ENCODE measurements at places on chromosomes 5 and 9.

GRCh38 chr9:5041390-5042115, 56.5 kb downstream of the JAK2 start:
- DNase-seq: no peak

GRCh38 chr5:99141534-99142128, 212.8 kb upstream of the CHD1 start:
- no peak for DNase-seq

- DNase-seq: no peak
Observed at GRCh38 chr9:74800226-74800625, 87.5 kb downstream of the TRPM6 start.

GRCh38 chr5:181149806-181150733, 2.7 kb downstream of the OR2V2 start:
- DNase-seq: no peak

GRCh38 chr5:159156426-159157238, 52.7 kb downstream of the RNF145 start:
- peak; percentile 36 for DNase-seq

DNA sequence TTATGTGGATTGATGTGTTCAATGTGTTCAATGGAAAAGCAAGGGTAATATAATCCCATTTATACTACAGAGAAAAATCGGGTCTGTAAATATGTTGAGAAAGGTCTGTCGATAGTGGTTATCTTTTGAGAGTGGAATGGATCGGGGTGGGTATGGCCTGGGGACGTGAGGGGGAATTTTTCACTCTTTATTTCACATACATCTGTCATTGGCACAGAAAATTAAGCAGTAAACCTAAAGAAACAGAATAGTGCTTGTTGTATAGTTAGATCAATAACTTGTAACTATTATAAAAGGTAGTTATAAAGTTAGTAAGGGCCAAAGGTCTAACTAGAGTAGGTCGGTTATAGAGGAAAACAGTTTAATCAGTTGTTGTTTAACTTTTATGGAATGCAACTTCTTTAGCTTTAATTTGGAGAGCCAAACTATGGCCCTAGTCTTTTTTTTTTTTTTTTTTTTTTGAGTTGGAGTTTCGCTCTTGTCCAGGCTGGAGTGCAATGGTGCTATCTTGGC, 66.1 kb upstream of the ABL1 start:
- no peak for DNase-seq

- DNase-seq: no peak
Observed at GRCh38 chr5:134432677-134433359, 21.1 kb upstream of the CDKN2AIPNL start.

DNA sequence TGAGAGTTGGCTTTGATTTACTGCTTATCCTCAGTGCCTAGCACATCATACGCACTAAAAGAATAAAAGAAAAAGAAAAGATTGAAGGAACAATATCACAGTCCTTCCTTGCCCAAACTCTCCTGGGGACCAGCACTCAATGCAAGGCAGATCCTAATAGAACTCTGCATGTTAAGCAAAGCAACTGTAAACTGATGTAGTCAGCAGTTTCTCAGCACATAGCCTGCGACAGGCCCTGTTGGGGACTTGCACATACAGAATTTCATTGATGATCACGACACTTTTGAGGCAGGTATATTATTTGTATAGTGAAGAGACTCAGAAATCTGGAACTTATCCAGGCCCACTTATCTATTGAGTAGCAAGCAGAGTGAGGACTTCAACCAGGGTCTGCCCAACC, 15.4 kb downstream of the NIPAL4 start:
- no peak for DNase-seq

DNA sequence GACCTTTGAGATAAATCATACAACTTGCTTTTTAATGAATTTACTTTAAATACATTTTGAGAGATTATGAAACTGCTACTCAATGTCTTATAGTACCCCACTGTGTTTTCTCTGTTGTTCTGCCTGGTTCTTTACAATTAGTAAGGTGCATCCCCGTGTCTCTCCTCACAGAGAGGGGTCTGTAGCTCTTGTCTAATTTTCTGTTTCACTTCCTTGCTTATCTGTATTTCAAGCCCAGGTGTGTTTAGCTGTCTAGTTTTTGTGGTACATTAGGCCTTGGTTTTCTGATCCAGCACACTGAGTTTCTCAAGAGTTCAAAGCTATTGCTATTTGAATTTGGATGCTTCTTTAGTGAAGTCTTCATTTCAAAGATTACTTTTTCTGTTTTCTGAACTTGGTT, 105.1 kb downstream of the MAST4 start:
- DNase-seq: no peak

DNA sequence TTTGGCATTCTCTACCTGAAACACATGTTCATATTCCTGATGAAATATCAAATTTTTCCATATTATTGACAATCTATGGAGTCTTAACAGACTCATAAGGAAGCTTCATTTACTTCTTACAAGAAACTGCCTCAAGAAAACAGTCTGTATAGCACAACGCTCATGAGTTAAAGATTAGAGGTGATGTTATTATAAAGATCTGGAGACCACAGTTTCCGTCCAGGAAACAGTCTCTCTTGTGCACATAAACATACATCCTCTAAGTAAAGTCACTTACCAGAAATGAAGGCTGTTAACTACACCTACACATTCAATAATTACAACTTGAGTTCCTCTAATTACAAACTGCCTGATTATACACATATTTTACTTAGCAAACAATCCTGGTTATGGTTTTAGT, 86.9 kb downstream of the RAPGEF6 start:
- DNase-seq: no peak

DNA sequence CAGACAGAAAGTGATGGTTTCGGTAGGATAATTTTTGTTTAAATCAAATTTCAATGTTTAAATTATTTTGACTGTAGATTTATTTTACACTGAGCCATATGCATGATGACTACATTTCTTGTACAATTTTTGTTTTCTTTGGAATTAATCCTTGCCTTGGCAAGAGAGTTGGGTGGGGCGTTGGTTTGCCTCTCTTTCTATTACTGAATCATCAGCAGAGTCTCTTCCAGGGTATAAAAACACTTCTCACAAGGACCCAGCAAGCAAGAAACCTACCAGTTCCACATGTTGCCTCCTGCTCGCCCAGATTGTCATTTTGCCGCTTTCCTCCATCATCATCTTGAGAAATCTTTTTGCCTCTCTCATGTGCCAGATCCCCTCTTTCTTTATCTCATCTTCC, 455.0 kb upstream of the DMAC1 start:
- DNase-seq: no peak

DNA sequence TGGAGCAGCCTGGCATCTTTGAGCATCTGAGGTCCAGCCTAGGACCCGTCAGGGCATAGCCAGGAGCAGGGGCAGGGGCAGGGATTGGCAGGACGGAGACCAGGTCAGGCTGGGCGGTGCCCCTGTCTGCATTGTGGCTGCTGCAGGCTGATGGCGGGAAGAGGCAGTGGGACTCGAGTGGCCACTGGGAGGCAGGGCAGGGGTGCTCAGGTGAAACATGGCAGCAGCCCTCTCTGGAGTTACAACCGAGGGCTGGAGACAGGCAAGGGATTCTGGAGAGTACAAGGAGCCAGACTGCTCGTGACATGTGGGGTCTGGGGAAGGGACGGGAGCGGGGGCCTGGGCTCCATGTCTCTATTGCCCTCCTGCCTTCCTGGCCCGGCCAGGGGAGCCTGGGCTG, 97.4 kb upstream of the RAPGEF1 start:
- peak; percentile 88 for DNase-seq

DNA sequence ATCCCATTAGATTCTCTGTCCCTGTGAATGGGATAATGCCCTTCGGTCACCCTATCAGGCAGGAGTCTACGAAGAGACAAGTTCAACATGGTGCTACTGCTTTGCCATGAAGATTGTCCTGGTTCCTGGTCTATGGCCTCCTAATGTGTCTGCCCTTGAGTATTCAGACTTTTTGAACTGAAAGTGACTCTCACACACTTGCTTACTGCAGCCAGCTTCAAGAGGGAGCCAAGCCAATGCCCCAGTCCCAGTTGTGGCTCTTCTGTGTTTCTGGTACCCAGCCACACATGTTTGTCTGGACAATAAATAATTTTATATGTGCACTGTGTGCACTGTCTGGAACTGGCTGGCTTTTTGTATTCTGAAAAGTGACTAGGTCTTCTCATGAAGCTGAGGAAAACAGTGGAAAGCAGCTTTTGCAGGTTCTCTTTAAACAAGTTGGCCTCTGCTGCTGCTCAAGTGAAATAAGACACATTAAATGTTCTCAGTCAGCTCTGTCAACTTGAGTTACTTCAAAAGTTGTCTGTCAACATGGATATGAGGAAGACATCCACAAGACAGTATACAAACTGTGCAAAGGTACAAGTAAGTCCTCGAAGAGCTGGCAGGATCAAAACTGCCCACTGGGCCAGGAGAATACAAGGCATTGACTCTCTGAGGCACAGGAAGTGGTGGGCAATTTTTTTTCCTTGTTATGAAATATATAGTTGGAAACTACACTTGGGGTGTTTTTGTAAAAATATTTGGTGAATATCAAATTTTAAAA, 60.0 kb downstream of the ZNF608 start:
- DNase-seq: no peak

- no peak for DNase-seq
Observed at GRCh38 chr5:91366551-91366950, 16.6 kb downstream of the ARRDC3 start.

DNA sequence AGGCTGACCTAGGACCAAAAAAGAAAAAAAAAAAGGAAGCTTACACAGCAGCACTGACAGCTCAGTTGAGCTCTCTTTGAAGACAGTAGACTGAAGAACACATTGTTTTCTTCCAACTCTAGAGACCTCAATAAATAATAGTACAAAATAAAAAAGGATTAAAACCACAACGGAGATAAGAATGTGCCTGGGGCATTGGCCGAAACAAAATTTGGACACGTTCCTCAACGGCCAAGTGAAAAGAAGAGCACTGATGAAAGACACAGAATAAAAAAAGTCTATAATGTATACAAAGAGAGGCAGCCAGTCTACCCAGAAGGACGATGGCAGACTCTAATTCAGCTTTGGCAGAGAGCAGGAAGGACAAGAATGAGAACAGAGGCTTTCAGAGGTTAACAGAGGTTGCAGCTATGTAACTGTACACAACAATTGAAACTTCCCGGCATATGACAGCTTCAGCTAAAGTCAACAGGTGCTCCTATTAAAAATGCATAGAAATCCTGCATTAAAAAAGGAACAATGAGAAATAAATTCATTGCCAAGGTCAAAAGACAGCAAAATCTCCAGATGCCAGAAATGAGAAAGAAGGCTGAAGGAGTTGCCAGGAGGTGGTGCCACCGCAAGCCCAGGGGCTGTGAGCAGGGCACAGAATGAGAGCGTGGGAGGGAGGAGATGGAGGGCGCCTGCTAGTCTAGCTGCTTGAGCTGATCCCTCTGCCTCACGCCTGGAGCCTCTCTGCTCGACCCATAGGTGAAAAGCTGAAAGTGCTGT, 113.9 kb downstream of the DCP2 start:
- DNase-seq: no peak

GRCh38 chr5:112293587-112293986, 125.5 kb downstream of the EPB41L4A start:
- DNase-seq: no peak

DNA sequence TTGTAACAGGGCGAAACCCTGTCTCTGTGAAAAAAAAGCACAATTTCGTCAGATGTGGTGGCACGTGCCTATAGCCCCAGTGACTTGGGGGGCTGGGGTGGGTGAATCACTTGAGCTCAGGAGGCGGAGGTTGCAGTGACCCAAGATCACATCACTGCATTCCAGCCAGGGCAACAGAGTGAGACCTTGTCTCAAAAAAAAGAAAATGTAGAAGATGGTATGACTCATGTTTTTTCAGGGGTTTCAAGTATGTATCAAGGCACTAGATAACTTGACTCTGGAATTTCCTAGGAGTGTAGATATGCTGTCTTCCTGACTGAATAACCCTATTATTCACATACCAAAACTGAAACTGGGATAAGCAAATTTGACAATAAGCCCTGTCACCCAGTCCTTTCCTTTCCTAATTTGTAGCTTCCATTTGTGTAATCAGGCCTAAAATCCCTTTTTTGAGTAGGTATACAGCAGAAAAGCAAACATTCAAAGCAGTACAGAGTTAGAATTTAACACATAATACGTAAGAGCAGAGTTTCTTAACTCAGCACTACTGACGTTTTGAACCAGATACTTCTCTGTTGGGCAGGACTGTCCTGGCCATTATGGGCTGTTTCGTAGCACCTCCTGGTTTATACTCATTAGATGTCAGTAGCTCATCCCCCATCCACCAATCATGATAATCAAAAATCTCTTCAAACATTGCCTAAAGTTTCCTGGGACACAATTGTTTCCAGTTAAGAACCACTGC, 17.3 kb upstream of the ANKRD18B start:
- no peak for DNase-seq

DNA sequence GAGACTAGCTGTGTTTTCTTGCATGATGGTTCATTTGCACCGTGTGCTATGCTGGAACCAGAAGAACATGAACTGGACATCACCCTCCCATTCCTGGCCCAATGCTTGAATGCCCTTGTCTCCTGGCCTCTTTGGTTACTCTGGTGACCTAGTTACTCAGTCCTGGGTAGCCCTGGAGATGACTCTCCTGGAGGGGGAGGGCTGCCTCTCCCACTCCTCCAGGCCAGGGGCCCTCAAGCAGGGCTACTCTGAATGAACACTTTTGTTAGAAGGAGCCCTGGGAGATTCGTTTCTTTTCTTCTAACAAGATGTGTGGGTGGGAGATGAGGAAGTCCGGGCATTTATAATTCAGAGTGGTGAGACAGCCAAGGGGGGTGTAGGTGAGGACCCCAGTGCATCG, 12.0 kb upstream of the NKX2-5 start:
- no peak for DNase-seq

- no peak for DNase-seq
Observed at GRCh38 chr5:74031536-74031935, 405.5 kb downstream of the ARHGEF28 start.

- DNase-seq: no peak
Observed at GRCh38 chr9:127116957-127117356, 5.5 kb downstream of the ANGPTL2 start.

DNA sequence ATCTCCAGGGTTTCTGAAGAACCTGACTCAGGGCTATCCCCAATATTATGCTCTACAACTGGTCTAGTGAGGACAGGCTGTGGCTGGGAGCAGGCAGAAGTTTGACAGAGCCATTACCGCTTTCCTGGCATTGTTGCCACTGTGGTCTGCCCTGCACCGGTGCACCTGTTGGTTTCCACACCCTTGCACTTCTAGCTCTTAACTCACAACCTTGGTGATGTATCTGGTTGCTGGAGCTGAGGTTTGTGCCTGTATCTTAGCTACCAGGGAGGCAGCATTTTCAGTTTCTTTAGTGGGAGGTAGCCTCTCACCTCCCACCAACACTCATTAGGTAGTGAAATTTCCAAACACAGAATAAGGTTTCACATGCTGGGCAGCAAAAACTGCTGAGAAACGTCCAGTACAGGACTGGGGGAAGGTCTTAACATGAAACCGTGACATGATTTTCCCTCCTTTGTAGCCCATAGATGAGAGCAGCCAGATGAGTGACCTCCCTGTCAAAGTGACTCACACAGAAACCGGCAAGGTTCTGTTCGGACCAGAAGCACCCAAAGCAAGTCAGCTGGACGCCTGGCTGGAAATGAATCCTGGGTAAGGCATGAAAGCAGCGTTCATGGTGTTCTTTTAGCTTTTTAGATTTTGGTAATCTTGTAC, 57.7 kb downstream of the SMARCA2 start:
- DNase-seq: no peak

Measured in WERI-Rb-1 (cell line).